Naive thymus-derived CD8-positive, alpha-beta T cell (primary cell): ENCODE measurements at places on chromosomes 5 and 9. TPM values are rescaled to one million over a fixed set of nuclear protein-coding genes. Genes with fewer than 3 reads are reported as not detected.
A peak's percentile ranks its signal among the peaks of the same experiment; 100 is the strongest.

DNA sequence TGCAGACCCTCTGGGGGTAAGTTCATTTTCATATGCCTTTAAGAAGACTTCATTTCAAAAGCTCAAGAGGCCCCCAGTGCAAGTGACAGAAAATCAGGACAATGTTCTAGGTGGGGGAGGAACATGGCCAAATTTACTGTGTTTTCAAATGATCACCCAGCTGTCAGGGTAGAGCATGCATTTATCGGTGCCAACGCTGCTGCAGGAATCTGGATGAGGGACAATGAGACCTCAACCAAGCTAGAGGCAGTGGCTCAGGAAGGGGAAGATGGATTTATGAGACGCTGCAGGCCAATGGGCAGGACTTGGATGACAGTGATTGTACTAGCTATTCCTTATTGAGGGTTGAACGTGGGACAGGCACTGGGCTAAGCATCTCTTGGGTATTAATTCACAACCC is 278.4 kb downstream of the ASTN2 start:
- no peak for DNase-seq
- no peak overlapping the region for H3K4me3 ChIP-seq
- H3K36me3 ChIP-seq = no peaks in the 10 kb centered on the region
- peaks cover 2% of the 10 kb centered on the region for H3K27me3 ChIP-seq
- no peaks in the 10 kb centered on the region for H3K4me1 ChIP-seq
- H3K27ac ChIP-seq = no peak overlapping the region

GRCh38 chr5:169213479-169213878 is 87.5 kb downstream of the SLIT3 start:
- DNase-seq = no peak
- H3K4me3 ChIP-seq = no peak overlapping the region
- no peaks in the 10 kb centered on the region for H3K36me3 ChIP-seq

GRCh38 chr5:109411627-109412026 is 1.9 kb upstream of the PJA2 start:
- H3K4me3 ChIP-seq = peak overlapping the region; percentile 52
- peaks cover 8% of the 10 kb centered on the region for H3K36me3 ChIP-seq
- no peak overlapping the region for H3K27ac ChIP-seq
- H3K27me3 ChIP-seq = no peaks in the 10 kb centered on the region
- no peak for DNase-seq

GRCh38 chr9:27602954-27603353 is 29.7 kb upstream of the C9orf72 start:
- DNase-seq = no peak
- no peaks in the 10 kb centered on the region for H3K27me3 ChIP-seq
- peaks cover 5% of the 10 kb centered on the region for H3K4me1 ChIP-seq
- H3K36me3 ChIP-seq = no peaks in the 10 kb centered on the region
- H3K27ac ChIP-seq = no peak overlapping the region

Gene AQP7
- not detected for total RNA-seq

Gene CATSPER3
- 0.78 TPM for total RNA-seq

Gene WNT8A
- total RNA-seq = not detected
